ENCODE measurements at places on chromosomes 3 and 15.

DNA sequence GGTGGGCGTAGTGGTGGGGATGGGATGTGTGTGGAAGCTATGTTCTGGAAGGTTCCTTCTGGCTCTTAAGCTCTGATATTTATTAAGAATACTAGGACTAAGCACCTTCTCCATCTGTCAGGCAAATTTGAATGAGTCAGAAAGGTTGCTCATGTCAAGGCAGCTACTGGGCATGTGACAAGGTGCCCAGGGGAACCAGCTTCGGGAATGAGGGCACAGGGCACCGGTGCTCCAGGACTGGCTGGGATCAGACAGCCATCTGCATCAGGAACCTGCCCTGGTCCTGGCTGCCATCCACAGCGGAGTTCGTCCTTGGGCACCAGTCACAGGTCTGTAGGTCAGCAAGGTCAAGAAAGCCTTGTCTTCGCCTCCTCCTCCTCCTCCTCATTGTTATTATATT lies 32.5 kb downstream of the CA12 start:
- DNase-seq = no peak

GRCh38 chr3:197426121-197426566 lies 127.7 kb upstream of the DLG1 start:
- DNase-seq = no peak

GRCh38 chr3:61807865-61808276 lies 246.5 kb downstream of the PTPRG start:
- no peak for DNase-seq

DNA sequence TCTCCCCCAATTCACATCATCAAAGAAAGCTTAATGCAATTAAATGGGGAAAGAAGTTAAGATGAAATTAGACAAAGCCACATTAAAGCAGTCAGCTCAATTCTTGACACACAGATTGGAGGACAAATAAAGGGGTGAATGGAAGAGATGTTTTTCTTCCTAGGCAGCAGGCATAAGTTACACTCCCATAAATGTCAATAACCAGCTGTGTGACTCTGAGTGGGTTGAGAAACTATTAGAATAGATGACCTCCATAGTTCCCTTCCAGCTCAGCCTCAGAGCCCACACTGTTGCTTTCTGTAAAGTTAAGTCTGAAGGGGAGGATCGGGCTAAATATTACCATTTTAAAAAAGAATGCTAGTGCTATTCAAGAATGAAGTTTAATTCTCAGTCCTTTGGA lies 71.0 kb downstream of the THBS1 start:
- no peak for DNase-seq

DNA sequence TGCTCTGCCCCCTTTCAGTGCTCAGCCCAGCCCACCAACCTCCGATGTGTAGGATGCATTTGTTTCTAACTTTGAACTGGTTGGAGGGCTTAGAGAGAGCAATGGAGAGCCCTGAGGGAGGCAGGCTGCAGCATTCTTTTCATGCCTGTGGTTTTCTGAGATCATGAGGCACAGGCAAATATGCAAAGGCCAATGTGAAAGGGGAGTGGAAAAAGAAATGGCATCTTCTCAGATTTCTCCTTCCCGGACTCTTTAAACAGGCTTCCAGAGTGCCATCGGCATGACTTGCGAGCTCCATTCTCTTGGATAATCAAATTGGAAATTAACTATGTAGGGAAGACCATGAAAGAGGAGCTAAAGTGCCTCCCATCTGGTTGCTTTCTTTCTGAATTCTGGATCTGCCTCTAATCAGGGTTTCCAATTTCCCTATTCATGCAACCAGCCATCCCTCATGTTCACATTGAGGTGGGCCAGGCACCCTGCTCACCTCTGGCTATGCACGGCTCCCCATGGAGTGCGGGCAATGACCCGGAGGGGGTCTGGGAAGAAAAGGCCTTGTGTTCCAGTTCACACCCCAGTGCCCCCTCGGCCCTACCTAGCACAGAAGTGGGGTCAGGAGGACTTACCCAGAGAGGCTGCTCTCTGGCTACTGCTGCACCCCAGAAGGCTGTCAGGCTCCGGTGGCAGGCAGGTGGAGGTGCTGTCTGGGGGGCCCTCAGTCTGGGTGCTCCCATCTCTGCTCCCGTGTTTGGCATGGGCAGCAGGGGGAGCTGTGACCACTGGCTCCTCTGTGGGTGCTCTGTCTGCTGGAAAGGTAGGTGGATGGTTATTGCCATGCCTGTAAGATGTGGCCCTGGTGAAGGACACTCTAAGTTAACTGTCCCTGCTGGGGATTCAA lies 16.1 kb downstream of the AMOTL2 start:
- DNase-seq = peak; percentile 41

DNA sequence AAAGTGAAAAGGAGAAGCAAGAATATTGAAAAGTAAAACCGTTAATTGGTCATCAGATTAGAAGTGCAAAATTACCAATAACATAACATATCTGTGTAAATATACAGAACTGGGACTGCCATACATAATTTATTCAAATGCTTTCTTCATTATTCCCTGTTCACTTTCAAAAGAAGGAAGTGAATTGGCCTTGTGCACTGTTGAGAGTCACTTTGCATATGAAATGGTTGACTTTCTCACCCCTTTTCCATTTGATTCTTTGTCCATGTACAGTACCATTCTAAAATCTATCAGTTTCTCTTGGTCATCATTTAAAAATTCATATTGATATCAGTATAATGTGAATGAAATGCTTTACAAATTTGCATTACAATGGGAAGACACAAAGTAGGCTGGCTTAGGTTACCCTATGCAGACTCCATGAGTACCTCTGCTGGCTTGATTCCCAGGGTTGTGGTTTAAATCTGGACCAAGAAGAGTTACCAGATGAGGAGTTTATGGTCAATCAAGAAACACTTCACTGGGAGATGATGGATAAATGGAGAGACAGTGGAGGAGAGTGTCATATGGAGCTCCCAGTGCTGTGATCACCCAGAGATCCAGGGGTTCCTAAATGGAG lies 210.9 kb upstream of the TOPAZ1 start:
- no peak for DNase-seq

DNA sequence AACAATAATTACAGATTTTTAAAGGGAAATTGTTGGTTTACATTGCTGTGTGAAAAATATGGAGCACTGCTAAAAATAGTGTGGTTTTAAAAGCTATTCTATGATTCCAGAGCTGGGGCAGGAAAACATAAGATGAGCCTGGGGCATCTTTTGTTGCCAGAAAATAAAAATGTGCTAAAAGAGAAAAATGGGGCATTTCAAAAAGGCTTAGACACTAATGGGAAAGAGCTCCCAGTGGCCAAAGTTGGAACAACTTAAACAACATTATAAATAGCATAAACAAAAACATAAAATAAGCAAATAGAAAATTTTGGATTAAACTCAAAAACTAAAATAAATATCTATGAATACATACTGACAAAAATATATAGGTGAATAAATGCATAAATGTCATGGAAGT lies 478.9 kb downstream of the NLGN1 start:
- DNase-seq = no peak

GRCh38 chr3:163196245-163196644 lies 1699.6 kb downstream of the OTOL1 start:
- DNase-seq = no peak
